ENCODE measurements at places on chromosomes 1 and 21. TPM values are rescaled to one million over a fixed set of nuclear protein-coding genes. Genes with fewer than 3 reads are reported as not detected.

Gene LCE1B
- total RNA-seq: not detected

Gene PLA2G2D
- total RNA-seq: not detected

Gene PEAR1
- 12.5 TPM for total RNA-seq

Gene SELE
- total RNA-seq: 0.11 TPM

Gene MAP10
- total RNA-seq: 3.2 TPM

Gene TTLL10
- not detected for total RNA-seq

Gene SMIM1
- total RNA-seq: 54.6 TPM

Gene RIMS3
- 5.5 TPM for total RNA-seq

Gene KIRREL1
- total RNA-seq: 12.3 TPM

Gene EDN2
- 0.78 TPM for total RNA-seq

Gene FLG2
- total RNA-seq: not detected

Gene MROH9
- total RNA-seq: not detected

Gene OR2G6
- not detected for total RNA-seq

Gene CDK18
- total RNA-seq: 85.6 TPM

Gene OR2T33
- total RNA-seq: not detected

Gene DNAH14
- 5.8 TPM for total RNA-seq

Gene DMRTA2
- total RNA-seq: not detected

Gene HAPLN2
- 1.8 TPM for total RNA-seq

Gene SERINC2
- 3.8 TPM for total RNA-seq

Gene C1orf210
- total RNA-seq: not detected

Gene PGD
- 51.1 TPM for total RNA-seq

Gene FMN2
- total RNA-seq: not detected

Gene LCE1E
- not detected for total RNA-seq

Gene DTL
- 0.08 TPM for total RNA-seq

Gene PLEKHA6
- total RNA-seq: 18.1 TPM

Gene LCE1A
- not detected for total RNA-seq

Gene SELENBP1
- total RNA-seq: 41.7 TPM

Gene SH2D2A
- 0.30 TPM for total RNA-seq

Gene HSPB7
- 1,082 TPM for total RNA-seq

Gene ASTN1
- 1.3 TPM for total RNA-seq

Gene OR2T34
- not detected for total RNA-seq

Gene ARMH1
- 5.2 TPM for total RNA-seq

Gene TPTE
- not detected for total RNA-seq

Gene COL11A1
- not detected for total RNA-seq

Gene PTGFR
- total RNA-seq: 1.6 TPM

All from right atrium auricular region (tissue), 2 donors.